ENCODE measurements at places on chromosomes 16 and 17.

DNA sequence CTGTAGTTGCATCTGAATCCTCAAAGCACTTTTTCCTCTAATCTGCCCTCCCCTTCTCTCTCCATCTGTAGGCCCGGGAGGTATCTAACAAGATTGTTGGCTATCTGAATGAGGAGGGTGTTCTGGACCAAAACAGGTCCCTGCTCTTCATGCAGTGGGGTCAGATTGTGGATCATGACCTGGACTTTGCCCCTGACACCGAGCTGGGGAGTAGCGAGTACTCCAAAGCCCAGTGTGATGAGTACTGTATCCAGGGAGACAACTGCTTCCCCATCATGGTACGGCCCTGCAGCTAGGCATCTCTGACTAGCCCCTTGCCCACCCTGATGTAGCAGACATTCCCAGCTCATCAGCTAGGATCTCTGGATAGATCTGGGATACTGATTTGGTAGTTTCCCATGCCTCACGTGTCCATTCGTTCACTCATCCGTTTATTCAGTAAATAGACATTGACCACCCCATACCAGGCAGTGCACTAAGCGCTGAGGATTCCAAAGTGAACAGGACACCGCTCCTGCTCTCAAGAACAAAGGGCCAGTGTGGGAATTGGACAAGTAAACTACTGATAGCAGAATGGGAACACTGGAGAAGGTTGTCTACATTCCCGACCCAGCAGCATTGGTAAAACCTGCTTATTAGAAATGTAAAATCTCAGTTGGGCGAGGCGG, 12.1 kb downstream of the LPO start:
- DNase-seq = no peak

DNA sequence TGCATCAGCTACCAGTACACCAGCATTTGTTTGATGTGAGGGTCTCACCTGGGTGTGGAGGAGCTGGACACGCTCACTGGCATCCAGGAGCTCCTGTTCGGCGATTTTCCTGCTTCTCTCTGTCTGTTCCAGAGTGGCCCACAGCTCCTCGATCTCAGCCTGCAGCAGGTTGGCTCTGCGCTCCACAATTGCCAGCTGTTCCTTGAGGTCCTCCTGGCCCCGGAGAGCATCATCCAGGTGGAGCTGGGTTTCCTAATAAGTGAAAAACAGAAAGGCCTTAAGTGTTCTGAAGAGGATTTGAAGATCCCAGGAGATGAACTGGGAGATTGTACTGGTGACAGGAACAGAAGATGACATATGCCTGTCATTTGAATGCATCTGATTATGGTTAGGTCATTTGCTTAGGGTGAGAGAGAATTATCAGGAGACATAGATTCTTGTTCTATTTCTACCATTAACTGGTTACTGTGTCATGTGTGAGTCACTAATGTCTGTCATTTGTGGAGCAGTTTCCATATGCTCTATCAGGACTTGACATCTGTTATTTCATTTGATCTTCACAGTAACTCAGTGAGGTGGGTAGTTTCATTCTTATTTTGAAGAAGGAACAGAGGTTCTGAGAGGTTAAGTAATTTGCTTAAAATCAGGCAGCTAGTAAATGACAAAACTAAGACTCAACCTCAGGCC, 21.5 kb upstream of the MYH13 start:
- DNase-seq = no peak

- DNase-seq = peak; percentile 59
These were observed 219.8 kb downstream of the KATNIP start for GRCh38 chr16:27769561-27770255.

GRCh38 chr17:67421869-67422273, 44.8 kb downstream of the PITPNC1 start:
- DNase-seq = peak; percentile 81

DNA sequence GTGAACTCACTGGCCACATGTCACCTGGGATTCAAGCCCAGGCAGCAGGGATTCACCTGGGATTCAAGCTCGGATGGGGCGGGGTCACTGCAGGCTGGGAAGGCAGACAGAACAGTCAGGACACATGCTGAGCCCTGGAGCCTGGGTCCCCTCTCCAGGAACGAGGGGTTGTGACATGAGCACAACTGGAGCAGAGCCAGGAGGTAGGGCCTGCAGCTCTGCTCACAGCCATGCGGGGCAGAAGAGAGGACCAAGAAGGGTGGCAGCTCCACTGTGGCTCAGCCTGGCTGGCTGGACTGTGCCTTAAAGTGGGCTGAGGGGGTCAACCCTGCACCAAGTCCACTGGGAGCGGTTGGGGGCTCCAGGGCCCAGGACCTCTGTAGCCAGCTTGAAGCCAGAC, 150.1 kb downstream of the RAB11FIP4 start:
- DNase-seq = no peak

GRCh38 chr17:42894283-42895184, 6.1 kb upstream of the G6PC1 start:
- DNase-seq = no peak

DNA sequence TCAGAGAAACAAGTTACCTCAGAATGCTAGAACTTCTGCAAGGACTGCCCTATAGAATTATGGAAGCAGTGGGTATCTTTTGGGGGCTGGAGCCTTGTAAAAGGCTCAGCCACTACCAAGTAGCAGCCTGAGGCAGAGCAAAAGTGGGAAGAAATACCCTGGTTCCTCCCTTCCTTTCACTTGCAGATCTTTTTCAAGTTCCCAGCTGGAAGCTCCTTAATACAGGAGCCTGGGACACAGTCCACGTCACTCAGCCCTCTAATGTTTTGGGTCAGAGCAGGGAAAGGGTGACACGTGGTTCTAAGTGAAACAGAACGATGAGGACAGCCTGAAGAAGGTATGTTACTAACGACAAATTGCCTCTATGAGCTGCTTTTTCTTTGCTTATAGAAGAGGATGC, 93.1 kb downstream of the CNTNAP4 start:
- DNase-seq = no peak

- DNase-seq = no peak
These were observed 58.0 kb downstream of the PITPNC1 start for GRCh38 chr17:67435122-67435521.

DNA sequence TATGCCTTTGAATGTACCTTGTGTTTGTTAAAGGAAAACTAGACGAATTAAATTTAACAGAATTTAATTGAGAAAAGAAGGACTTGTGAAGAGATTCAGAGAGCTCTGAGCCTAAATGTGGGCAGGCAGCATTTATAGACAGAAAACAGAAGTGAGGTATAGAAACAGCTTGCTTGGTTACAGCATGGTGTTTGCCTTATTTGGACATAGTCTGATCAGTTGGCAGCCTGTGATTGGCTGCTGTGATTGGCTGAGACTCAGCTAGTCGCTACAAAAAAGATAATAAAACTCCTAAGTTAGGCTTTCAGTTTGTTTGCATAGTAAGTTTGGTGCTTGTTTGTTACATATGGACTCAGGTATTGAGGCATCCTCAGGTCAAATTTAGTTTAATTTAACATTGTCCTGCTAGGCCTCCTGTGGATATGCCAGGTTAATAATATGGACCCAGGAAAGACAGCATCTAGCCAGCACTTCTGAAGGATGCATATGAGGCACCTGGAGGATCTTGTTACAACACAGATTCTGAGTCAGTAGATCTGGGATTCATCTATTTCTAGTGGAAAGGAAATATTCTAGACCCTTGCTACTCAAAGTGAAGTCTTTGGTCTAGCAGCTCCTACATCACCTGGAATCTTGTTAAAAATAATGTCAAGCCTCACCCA, 43.4 kb downstream of the SLFN5 start:
- DNase-seq = no peak

GRCh38 chr17:38982858-38983746, 15.9 kb upstream of the FBXO47 start:
- peak; percentile 48 for DNase-seq

- DNase-seq = peak; percentile 35
These were observed 4.9 kb downstream of the CDK3 start for GRCh38 chr17:76005263-76006149.

Data from brain microvascular endothelial cell (primary cell).